ENCODE measurements at places on chromosomes 2 and 18.

DNA sequence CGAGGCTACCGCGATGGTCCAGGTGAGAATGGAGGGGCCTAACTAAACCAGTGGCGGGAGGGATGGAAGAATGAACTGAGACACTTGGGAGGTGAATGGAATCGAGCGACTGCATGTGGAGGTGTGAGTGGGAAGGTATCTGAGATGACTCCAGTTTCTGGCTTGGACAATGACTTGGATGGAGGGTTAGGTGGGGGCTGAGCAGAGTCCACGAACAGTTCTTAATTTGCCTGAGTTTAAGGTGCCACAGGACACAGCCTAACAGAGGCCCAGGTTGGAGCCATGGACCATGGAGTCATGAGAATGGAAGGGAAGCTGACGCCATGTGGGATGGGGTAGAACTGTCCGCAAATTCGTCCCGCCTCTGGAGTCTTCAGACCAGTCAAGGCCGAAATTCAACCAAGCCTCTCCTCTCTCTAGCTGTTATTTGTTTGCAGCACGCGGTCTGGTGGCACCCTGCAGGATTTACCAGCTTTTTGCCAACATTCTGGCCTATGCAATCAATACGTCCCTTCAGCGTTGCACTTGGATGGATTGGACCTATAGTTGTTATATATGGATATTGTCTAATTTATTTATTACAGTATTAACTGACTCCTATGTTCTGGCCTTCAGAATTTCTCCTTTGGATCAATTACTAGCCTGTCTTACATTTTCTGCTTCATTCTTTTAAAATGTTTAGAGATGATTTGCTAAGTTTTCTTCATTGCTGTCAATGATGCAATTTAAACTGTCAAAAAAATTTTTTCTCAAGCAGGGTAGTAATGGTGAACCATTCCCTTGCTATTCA lies 940 bp upstream of the BOLA3 start:
- no peak for DNase-seq

DNA sequence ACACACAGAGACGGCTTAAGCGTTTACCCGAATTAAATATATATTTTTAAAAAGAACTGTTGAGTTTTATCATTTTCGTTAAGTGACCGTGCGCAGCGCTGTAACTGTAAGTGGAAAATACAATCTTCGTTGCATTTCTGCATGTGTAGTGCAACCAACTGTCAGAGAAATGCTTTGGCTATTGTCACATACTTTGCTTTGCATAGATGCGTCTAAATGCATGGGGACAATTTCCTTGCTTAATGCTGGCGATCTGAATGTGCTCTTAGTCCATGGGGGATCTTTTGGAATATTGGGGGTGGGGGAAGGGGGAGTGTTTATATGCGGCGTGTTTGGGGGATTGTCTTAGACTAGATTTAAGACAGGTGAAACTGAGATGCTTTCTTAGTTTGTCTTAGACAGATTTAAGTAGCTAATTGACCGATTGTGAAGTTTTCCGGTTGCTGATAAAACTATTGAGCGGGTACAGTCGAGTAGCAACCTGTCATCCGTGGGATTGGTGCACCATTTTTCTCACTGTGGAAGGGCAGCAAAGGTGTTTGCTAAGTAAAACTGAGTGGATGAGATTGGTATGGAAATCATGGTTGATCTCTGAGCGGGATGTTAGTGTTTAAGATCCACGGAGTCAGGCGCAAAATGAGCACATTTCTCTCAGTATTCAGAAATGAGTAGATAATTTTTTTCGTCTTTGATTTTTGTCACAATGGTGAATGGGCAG lies 476 bp downstream of the VSNL1 start:
- DNase-seq, result no peak

DNA sequence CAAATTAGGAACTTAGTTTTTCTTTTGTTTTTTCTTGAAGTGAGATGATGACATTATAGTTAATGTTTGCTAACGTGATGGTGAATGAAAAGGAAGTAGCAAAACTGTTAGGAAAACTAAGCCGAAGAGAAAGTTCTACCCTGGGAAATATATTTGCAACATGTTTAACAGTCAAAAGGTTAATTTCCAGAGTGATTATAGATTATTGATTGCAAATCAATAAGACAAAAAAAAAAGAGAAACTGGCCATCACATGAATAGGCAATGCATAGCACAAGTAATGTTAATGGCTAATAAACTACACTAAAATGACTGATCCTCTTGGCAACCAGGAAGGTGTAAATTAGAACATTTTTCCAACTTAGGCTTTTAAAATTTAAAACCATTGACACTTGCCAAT lies 26.0 kb upstream of the AMMECR1L start:
- DNase-seq, result no peak

- DNase-seq, result peak; percentile 82
These were observed 521.2 kb upstream of the FANCL start for GRCh38 chr2:58762176-58762781.

GRCh38 chr2:229205704-229206103 lies 65.4 kb downstream of the PID1 start:
- no peak for DNase-seq

DNA sequence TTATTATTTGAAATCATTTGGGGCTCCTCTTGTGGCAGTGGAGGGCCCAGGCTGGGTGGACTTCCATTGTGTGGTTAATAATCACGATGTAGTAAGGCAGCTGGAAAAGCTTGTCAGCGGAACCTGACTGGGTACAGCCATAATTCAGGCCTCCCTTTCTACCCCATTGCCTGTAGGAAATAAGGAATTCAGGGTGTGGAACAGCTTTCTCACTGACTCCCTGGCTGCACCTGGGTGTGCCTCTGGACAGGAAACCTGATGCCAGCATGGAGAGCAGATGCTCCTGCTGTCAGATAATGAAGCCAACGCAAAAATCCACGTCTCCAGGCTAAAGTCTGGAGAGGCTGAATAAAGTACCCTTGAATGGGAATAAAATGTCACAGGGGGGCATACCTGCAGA lies 44.2 kb downstream of the LYPD6B start:
- no peak for DNase-seq

DNA sequence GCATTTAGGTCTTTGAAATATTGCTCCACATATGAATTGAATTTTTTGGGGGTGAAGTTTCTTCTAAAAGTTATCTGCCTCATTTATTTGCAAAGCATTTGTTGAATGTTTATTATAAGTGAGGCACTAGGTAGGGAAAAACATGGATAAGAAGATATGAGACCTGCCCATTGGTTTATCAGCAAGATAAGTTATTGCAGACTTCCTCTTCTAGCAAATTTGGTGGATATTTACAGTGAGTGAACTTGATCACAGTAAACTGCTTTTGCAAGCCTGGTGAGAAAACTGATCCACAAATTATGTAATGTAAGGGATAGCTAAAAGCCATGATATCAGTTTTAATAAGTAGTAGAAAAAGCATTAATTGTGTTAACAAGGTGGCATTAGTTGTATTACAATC lies 364.8 kb downstream of the SOCS6 start:
- no peak for DNase-seq

All from fibroblast of skin of back (primary cell).